ENCODE measurements at places on chromosomes 3 and 15.

- DNase-seq: no peak
Measured at GRCh38 chr3:76487446-76487845, 552.5 kb upstream of the ROBO2 start.

- DNase-seq: no peak
Measured at GRCh38 chr3:118128886-118129285, 905.8 kb downstream of the IGSF11 start.

GRCh38 chr3:151347432-151347831 is 18.1 kb upstream of the P2RY13 start:
- no peak for DNase-seq

GRCh38 chr3:108334701-108335100 is 38.4 kb downstream of the HHLA2 start:
- DNase-seq: no peak

GRCh38 chr3:125062904-125063618 is 7.3 kb upstream of the HEG1 start:
- DNase-seq: no peak

GRCh38 chr3:74390121-74390877 is 224.2 kb downstream of the CNTN3 start:
- no peak for DNase-seq

GRCh38 chr3:72258361-72259141 is 473.6 kb upstream of the PROK2 start:
- DNase-seq: no peak

DNA sequence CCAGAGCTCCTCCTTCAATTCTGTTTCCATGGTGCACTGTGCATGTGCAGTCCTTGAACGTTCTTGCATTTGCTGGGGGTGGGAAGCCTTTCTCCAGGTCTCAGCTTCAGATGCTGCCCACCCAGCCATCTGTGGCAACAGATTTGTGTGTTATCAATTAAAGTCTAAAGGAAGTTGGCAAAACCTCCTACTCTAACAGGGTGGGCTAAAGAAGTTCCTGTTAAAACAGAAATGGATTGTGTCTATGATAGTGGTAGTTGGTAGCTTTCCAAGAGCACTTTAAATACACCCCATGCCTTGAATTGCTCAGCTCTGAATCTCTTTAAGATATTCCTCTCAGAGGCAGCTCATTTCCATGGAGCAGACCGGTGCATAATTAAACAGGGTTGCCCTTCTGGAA is 488.0 kb upstream of the SUCLG2 start:
- DNase-seq: no peak

DNA sequence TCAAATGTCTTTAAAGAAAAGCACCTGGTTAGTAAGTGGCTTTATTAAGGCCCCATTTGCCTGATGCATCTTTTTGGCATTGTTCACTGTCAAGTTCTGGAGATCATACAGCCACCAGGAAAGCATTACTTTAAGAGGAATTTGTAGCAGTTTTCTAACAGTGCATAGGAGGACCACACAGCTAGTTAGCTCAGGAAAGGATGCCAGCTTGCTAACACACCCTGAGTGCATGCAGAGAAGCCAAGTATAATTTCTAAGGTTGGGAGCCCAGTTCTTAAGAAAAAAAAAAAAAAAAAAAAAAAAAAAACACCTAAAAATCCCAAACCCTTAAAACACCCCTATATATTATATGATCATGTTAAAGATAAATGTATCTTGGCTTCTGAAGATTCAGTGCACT is 102.0 kb upstream of the FEZF2 start:
- DNase-seq: no peak

- no peak for DNase-seq
Measured at GRCh38 chr15:38253351-38253781, 730 bp downstream of the SPRED1 start.

DNA sequence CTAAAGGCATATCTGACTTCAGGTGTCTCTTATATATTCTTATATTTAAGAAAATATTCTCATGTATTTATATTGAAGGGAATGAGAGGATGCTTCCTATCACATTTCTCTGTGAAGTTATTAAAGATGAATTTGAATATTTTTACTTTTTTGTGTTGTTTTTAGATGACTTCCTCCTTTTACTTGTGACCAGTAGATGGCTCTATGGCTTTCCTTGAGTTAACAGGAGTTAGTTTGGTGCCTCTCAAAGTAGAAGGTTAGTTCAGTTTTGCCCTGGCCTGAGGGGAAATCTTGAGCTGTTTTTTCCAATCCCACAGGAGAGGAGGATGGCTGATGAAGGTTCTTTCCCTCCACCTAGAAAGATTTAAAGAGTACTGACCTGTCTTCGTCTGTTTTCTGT is 80.7 kb downstream of the SQOR start:
- DNase-seq: no peak

DNA sequence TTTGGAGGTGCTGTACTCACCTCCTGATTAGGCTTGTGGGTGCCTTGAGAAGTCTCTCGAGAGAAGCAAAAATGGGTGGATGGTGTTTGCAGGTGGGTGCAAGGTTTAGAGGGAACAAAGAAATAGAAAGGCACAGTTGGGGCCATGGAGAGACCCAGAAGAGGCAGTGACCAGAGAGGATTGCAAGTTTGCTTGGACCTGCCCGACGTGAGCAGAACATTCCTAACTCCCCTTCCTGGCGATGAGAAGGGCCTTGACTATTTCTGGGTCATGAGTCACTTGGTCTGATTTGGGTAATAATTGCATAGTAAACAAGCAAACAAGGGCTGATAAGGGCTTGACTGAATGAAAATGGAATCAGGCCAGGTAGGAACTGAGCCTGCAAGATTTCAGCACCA is 7.0 kb upstream of the CTSH start:
- no peak for DNase-seq

DNA sequence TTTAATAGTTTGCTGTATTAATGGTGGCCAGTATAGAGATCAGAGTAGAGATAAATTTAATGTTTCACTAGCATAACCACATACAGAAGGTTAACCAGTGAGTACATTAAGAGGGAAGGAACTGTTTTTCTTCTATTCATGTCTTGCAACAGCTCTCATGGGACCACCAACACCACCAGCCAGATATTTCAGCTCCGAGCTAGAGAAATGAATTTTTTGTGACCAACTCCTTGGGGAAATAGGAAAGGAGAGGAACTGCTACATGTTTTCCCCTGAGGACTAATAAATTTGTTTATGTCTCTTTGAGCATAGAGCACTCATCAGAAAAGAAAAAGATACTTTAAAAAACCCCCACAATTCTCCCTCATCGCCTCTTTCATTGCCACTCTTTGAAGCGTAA is 247.5 kb downstream of the MBNL1 start:
- DNase-seq: no peak

GRCh38 chr3:194154346-194154745 is 18.4 kb downstream of the HES1 start:
- no peak for DNase-seq

DNA sequence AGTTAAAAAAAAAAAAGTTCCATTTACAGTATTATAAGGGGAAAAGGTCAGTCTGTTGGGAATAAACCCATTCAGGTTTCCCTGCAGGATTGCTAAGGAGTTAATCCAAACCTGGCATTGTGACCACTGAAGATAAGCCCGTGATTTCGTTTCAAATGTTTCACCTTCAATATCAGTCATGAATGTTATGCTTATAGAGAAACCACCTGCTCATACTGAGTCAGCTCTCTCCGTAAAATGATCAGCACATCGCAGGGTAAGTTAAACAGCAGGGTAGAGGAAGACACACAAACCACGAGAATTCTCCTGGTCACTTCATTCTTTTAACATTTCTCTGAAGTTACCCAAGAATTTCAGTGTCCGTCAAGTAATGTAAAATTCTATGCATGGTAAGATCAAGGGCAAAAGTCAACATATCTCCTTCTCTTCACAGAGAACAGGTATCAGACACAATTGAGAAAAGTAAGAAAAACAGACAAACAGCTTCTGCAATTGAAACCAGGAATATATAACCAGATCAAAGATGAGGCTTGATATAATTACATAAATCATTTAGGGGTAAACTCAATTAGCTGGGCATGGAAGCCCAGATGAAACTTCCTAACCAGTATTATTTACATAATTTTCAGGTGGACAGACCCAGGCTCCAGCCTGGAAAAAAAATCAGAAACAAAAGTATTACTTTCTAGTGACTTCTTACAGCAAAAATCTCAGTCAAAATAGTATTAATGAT is 67.6 kb upstream of the ARHGEF3 start:
- DNase-seq: no peak

DNA sequence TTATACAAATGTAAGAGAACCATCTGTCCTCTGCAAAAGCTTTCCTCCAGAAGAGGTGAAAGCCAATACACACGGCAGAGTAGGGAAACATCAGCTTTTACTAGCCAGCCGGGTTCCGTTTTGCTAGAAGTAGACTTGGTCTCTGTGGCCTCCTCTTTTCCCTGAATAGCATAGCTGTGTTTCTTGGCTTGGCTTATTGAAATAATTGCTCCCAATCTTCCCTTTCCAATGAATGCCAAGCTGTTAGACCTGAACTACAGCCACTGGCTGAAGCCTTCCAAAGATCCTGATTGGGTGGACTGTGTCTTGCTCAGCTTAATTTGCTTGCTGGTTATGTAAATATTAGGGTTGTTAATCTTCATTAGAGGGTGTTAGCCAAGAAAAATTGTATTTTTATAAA is 157.8 kb upstream of the ROPN1 start:
- no peak for DNase-seq

DNA sequence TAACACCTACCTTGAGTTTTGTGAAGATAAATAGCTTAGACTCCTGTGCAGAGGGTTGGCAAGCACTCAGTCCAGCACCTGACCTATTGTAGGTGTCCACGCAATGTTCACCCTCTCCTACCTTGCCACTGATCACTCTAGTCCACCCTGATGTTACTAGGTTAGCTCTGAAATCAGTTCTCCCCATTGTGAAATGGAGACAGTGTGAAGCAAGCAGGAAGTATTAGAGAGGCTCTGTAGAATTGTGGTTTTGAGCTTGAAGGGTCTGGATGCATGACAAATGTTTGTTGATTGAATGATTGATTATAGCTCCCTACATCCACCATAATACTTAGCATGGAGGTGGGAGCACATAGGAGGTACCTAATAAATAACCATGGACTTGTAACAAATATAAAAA is 199.7 kb downstream of the RPLP1 start:
- DNase-seq: no peak

GRCh38 chr3:60250206-60250605 is 1001.0 kb downstream of the FHIT start:
- no peak for DNase-seq

All from activated CD8-positive, alpha-beta memory T cell treated with anti-CD3 and anti-CD28 coated beads for 1 hour (primary cell).